A549 treated with GW870086 at 1 μM for 4 hours (cell line): ENCODE measurements at places on chromosomes 5 and 9. TPM values are rescaled to one million over a fixed set of nuclear protein-coding genes. Genes with fewer than 3 reads are reported as not detected.

ARSI gene
- total RNA-seq = 28.6 to 39.5 TPM (median 34.0 TPM) in 5 replicates

C9orf153 gene
- total RNA-seq = 0.08 to 0.65 TPM (median 0.17 TPM) in 3 of 5 replicates, not detected in the others

KCTD16 gene
- 0.01 to 0.07 TPM (median 0.03 TPM) in 4 of 5 replicates, not detected in the other for total RNA-seq

OTULINL gene
- 11.4 to 15.9 TPM (median 13.0 TPM) in 5 replicates for total RNA-seq
